Tracheal epithelial cell (primary cell): ENCODE measurements at places on chromosomes 5 and 9. TPM values are rescaled to one million over a fixed set of nuclear protein-coding genes. Genes with fewer than 3 reads are reported as not detected.

NIPBL gene
- 13.7 and 20.2 TPM in 2 replicates for total RNA-seq

FOXD4L5 gene
- 0.24 TPM in 1 of 2 replicates, not detected in the other for total RNA-seq

HIGD2A gene
- total RNA-seq, result 31.1 and 42.0 TPM in 2 replicates

ADAMTS12 gene
- total RNA-seq, result 1.9 TPM in 1 of 2 replicates, not detected in the other

SLC28A3 gene
- 0.43 and 7.7 TPM in 2 replicates for total RNA-seq

SLC2A6 gene
- total RNA-seq, result 1.9 and 37.6 TPM in 2 replicates
